ENCODE measurements at places on chromosomes 7 and 10. TPM values are rescaled to one million over a fixed set of nuclear protein-coding genes. Genes with fewer than 3 reads are reported as not detected.

GRCh38 chr10:86229811-86230556, 136.6 kb downstream of the GRID1 start:
- no peaks in the 10 kb centered on the region for H3K36me3 ChIP-seq
- H3K4me3 ChIP-seq: no peak overlapping the region
- no peak overlapping the region for H3K27ac ChIP-seq
- no peaks in the 10 kb centered on the region for H3K27me3 ChIP-seq

GRCh38 chr10:123798856-123799255, 92.8 kb downstream of the CPXM2 start:
- H3K4me1 ChIP-seq: no peaks in the 10 kb centered on the region
- DNase-seq: no peak
- H3K36me3 ChIP-seq: peaks cover 3% of the 10 kb centered on the region
- no peaks in the 10 kb centered on the region for H3K27me3 ChIP-seq
- H3K4me3 ChIP-seq: no peak overlapping the region

- no peaks in the 10 kb centered on the region for H3K36me3 ChIP-seq
- H3K27ac ChIP-seq: no peak overlapping the region
- DNase-seq: no peak
- H3K27me3 ChIP-seq: no peaks in the 10 kb centered on the region
- no peaks in the 10 kb centered on the region for H3K4me1 ChIP-seq
Observed at GRCh38 chr7:122577449-122578003, 121.4 kb downstream of the RNF133 start.

GRCh38 chr7:118615-119391, 73.6 kb upstream of the FAM20C start:
- H3K36me3 ChIP-seq: no peaks in the 10 kb centered on the region
- DNase-seq: no peak
- no peaks in the 10 kb centered on the region for H3K27me3 ChIP-seq
- H3K4me1 ChIP-seq: peaks cover 30% of the 10 kb centered on the region

DNA sequence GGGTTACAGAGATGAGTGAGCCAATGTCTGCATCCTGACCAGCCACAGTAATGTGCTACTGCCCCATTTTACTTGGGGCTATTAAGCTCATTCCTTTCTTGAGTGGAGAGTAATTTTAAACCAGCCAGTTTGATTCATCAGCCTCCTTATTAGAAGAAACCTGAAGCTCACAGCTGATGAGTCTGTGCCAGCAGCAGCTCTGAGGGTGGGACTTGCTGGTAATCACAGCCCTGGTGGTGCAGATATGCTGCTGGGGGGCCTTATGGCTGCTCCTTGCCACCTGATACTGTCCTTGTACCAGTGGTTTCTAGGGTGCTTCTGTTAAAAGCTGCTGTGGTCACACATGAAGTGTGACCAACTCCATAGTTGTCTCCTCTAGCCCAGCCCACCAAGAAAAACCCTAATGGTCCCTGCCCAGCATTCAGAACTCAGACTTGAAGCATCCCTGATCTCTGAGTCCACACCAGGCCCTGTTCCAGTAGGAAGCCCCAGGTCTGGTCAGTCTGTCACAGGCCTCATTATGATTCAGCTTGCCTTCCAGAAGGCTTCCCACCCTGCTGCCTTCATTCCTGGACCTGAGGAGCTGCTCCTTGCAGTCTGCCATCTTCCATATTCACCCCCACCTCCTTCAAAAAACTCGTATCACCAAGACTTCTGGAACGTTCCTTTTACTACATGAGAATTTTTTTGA, 28.9 kb upstream of the RBM20 start:
- H3K27me3 ChIP-seq: no peaks in the 10 kb centered on the region
- no peaks in the 10 kb centered on the region for H3K36me3 ChIP-seq
- H3K27ac ChIP-seq: no peak overlapping the region
- DNase-seq: no peak
- no peak overlapping the region for H3K4me3 ChIP-seq

DNA sequence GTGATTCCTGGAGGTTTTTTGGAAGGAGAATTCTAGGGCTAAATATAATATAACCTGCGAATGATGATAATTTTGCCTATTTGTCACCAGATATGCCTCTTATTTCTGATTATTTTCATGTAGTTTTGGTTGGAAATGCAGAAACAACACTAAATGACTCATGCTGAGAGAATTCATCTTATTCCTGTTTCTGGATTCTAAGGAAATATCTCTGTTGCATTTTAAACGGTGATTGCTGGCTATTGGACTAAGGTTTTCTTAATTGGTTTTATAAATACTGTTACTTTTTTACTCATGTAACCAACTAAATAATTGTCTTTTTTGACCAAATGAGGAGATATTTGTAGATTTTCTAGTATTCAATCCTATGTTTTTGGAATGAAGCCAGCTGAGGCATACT, 204.9 kb upstream of the NPSR1 start:
- H3K4me1 ChIP-seq: no peaks in the 10 kb centered on the region
- no peak overlapping the region for H3K27ac ChIP-seq
- H3K36me3 ChIP-seq: no peaks in the 10 kb centered on the region
- DNase-seq: no peak

DNA sequence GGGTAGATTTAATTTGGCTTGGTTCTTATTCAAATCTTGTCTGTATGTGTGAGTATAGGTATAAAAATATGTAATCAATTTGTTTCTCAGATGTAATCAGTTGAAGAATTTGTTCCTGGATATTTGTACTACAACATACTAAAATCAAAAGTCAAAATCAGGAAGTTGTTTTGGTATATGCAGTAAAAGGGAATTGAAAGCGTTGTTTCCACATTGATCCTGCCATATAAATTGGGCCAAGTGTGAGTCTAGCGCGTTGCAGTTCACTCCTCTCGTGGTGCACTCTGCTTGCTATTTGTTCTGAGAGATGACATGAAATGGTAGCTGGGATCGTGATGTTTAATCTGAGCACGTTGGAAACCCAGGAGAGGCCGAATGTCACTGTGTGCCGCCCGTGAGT, 55.9 kb downstream of the SHH start:
- no peaks in the 10 kb centered on the region for H3K27me3 ChIP-seq
- H3K36me3 ChIP-seq: no peaks in the 10 kb centered on the region

DNA sequence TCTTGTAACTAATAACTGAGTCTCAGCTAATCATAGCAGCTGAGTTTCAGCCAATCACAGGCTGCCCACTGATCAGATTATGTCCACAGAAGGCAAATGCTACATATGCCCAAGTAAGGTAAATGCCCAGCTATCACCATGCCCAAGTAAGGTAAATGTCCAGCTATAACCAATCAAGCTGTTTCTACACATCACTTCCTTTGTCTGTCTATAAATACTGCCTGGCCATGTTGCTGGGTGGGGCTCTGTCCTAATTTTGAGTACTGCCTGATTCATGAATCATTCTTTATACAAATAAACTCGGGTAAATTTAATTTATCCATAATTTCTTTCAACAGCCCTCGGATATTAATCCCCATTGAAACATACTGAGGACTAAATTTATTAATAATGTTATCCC, 312.4 kb downstream of the CACNA2D1 start:
- H3K27ac ChIP-seq: no peak overlapping the region
- no peaks in the 10 kb centered on the region for H3K4me1 ChIP-seq
- no peak for DNase-seq

- no peak for DNase-seq
- no peak overlapping the region for H3K27ac ChIP-seq
- no peaks in the 10 kb centered on the region for H3K36me3 ChIP-seq
- no peak overlapping the region for H3K4me3 ChIP-seq
- H3K4me1 ChIP-seq: no peaks in the 10 kb centered on the region
Observed at GRCh38 chr10:129411393-129411705, 55.7 kb upstream of the MGMT start.

DNA sequence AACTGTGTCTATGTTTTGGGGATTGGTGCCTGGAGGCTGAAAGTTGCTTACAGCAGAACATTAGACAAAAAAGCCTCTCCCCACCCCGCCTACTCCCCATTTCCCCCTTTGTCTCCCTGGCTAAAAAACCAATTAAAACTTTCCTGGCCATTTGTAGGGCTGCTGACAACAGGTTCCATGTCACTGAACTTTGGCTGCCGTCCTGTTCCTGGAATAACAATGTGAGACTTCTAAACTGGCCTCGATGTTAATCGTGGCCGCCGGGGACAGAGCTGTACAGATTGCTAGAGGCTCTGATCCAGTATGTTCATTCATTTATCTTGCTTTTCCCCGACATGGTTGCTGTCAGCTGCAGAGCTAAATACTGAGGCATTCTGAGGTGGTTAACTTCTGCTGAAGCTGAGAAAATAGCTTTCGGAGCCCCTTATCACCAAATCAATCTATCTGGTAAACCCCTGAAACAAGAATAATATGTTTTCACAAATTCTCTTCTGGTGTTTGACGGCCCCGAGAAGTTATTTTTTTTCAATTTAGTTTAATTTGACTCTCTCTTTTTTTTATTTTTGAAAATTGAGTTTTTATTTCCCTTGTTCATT, 271.6 kb downstream of the GFRA1 start:
- no peak overlapping the region for H3K4me3 ChIP-seq
- H3K27me3 ChIP-seq: no peaks in the 10 kb centered on the region
- DNase-seq: no peak

GRCh38 chr7:33854178-33854577, 51.2 kb upstream of the BMPER start:
- no peaks in the 10 kb centered on the region for H3K36me3 ChIP-seq
- no peak for DNase-seq
- H3K27ac ChIP-seq: no peak overlapping the region
- no peaks in the 10 kb centered on the region for H3K4me1 ChIP-seq

DNA sequence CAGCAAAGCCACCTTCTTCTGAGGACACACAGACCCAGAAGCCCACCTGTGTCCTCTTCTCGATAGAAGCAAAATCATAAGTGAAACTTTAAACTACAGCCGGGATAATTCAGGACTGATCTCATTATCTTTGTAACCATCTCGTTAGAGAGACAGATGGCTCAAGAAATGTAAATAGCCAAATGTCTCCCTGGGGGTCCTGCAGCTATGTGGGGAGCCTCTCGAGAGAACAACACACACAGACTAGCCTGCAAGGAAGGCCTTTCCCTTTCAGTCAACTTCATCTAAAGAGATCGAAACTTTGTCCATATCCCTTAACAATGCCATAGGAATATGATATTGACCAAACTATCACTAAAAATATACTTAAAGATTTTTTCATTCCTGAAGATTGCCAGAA, 93.5 kb downstream of the VWC2 start:
- H3K27me3 ChIP-seq: no peaks in the 10 kb centered on the region
- H3K27ac ChIP-seq: no peak overlapping the region
- DNase-seq: no peak
- no peaks in the 10 kb centered on the region for H3K4me1 ChIP-seq
- H3K36me3 ChIP-seq: no peaks in the 10 kb centered on the region

DNA sequence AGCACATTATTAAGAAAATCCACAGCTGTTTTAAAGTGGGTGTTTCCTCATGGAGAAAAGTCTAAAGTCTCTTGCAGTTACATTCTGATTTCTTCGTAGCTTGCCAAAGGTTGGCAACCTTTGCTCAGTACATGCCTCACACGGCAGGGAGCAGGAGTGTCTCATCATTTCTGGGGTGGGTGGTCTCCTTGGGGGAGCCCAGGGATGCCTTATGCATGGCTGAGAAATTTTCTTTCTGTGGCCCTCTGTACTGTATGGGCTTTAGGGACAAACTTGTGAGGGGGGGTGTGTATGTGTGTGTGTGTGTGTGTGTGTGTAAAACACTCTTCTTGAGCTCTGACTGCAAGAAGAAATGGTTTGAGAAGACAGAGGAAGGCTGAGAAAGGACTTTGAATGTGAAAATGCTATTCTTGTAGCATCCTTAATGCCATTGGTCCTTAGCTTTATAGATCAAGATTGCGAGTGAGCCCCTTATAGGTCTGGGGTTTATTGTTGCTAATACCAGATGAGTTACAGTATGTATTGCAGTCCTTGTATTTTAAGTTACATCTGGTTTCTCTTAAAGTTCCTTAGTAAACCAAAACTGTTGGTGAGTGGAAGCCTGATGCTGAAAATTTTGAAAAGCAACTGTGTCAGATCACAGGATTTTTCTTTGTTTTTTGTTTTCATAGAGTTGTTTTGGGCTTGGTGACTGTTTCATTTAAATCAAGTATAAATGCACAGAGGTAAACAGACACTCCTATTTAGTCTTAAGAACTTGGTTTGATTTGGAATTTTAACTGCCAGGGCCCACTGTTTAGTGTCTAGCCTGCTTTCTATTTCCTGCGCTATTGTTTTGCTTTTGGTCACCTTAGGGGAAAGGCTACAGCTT, 242.0 kb downstream of the BICC1 start:
- H3K4me1 ChIP-seq: peaks cover 28% of the 10 kb centered on the region
- no peaks in the 10 kb centered on the region for H3K27me3 ChIP-seq
- no peak for DNase-seq
- H3K4me3 ChIP-seq: no peak overlapping the region

DNA sequence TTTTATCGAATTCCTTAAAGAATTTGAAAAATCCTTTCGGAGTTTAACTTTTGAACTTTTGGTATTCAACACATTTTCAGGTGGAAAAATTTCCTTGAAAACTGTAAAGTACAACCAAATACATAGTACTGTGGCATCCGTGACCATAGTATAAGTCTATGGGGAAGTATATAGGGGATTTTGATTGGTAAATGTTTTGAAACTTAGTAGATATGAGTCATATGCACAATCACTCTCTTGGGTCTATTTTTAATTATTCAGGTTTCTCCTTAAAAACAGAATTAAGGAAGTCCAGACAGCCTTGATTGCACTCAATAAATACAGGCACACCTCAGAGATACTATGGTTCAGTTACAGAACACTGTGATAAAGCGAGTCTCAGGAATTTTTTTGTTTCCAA, 64.2 kb downstream of the AVL9 start:
- H3K27ac ChIP-seq: no peak overlapping the region
- no peak overlapping the region for H3K4me3 ChIP-seq
- H3K36me3 ChIP-seq: peaks cover 13% of the 10 kb centered on the region
- DNase-seq: no peak

DNA sequence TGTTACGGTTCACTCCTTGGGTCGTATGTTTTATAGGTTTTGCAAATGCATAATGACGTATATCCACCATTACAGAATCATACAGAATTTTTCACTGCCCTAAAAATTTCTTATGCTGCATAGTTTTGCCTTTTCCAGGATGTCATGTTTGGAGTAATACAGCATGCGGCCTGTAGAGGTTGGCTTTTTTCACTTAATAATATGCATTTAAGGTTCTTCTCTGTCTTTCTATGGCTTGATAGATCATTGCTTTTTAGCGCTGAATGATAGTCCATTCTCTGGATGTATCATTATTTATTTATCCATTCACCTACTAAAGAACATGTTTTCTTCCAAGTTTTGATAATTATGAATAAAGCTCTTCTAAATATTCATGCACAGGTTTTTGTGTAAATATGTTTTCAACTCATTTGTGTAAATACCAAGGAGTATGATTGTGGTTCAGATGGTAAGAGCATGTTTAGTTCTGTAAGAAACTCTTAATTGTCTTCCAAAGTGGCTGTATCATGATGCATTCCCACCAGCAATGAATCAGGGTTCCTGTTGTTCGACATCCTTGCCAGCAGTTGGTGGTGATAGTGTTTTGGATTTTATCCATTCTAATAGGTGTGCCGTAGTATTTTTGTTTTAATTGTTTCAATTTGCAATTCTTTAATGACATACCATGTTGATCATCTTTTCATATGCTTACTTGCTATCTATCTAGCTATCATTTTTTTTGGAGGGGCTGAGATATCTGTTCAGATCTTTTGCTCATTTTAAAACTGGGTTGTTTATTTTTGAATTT, 531.2 kb upstream of the GHITM start:
- no peak for DNase-seq
- H3K27ac ChIP-seq: no peak overlapping the region
- no peaks in the 10 kb centered on the region for H3K27me3 ChIP-seq
- no peak overlapping the region for H3K4me3 ChIP-seq
- no peaks in the 10 kb centered on the region for H3K36me3 ChIP-seq

The PLXNA4 gene
- 14.7 TPM for total RNA-seq

The CCDC136 gene
- 5.7 TPM for total RNA-seq

The MRM2 gene
- 13.4 TPM for total RNA-seq

The YAE1 gene
- 19.7 TPM for total RNA-seq

The CAV2 gene
- 121 TPM for total RNA-seq

The IL2RA gene
- total RNA-seq: not detected

The AKR1D1 gene
- total RNA-seq: not detected
